ENCODE measurements at places on chromosomes 2 and 18.

GRCh38 chr2:237457388-237457941, 29.6 kb upstream of the MLPH start:
- no peak for DNase-seq

DNA sequence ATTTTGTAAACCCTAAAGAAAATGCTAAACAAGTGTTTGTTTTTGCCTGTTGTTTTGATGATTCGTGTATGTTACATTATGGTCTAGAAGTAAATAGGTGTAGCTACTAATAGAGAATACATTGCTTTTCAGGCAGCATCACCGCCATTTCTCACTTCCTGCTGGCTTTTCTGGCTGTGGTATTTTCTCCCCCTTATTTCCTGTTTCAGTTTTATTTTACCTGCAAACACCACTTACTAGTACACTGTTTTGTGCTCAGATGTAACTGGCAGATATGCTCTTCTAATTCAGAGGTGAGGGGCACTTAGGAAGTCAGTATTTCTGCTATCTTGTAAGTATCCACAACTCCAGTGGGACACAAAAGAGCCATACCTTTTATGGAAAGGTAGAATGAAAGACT, 38.1 kb upstream of the SLC3A1 start:
- DNase-seq: no peak

DNA sequence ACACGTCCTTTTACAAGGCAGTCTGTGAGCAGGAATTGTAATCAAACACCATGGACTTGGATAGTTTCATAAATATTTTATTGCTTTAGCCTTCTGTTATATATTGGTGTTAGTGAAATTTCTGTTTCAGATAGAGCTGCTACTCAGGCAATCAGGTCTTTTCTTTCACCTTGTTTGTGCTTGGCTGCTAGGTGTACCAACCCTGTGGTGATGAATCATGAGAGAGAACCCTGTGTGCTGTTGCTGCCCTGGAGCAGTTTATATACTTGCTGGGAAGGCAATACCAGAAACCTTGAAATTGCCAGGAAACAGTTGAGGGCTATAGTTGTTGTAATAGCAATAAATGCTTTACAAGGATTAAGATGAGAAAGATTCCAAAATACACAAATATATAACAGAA, 84.5 kb downstream of the FSHR start:
- no peak for DNase-seq

DNA sequence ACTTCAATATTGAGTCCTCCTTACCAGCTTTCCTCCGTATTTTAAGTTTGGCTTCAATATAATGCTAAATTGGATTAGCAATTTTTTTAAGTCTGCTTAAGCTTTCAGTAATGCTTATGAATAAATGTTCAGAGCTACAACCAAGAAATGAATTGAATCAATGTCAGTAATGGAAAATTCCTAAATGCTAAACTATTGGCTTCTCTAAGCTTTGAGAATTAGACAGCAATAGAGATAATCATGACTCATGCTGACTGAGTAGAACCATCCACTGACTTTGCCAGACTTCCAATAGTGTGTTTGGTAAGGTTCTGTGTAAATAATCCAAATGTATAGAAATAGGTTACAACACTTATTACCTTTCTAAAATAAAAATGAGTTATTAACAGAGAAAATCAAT, 8.9 kb upstream of the PDE1A start:
- no peak for DNase-seq

- no peak for DNase-seq
These were observed 61.4 kb downstream of the MYO5B start for GRCh38 chr18:50133526-50133925.

DNA sequence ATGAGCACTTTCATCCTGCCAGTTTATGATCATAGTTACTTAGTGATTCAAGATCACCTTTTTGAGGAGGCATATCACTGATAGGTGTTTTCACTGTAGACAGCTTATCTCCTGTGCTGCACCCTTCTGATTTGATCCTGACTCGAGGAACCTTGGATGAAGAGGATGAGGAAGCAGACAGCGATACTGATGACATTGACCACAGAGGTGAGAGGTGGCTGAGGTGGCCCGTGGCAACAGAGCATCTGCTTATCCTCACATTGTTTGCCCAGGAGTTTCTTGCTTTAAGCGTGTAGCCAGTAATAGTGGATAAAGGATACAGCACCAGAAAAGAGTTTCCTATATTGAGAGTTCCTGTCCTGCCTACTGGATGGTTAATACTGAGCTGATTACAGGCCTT, 15.7 kb downstream of the SUPT7L start:
- no peak for DNase-seq

DNA sequence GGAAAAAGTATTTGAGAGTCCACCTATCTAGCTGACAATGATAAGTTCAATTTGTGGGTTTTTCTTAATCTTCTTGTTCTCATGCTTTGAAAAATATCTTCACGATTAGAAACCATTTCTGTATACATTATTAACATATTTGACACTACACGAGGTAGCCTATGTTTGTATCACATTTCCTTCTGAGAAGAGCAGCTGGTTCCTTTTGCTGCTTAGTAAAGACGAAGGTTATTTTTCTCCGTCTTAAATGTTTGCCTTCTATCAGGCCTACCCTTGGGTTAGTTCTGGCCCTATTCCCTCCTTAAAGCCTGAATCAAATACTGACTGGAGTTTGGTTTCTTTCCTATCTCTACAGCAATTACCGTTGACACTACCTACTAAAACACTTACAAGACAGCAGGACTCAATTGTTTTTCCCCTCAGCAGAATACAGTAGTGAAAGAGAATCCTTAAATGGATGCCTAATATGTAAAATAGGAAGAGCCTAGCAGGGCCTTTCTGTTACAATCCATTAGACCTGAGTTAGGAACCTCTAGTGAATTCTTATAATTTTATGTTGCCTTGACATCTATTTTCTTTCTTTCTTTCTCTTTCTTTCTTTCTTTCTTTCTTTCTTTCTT, 790.4 kb downstream of the EPHA4 start:
- DNase-seq: no peak

DNA sequence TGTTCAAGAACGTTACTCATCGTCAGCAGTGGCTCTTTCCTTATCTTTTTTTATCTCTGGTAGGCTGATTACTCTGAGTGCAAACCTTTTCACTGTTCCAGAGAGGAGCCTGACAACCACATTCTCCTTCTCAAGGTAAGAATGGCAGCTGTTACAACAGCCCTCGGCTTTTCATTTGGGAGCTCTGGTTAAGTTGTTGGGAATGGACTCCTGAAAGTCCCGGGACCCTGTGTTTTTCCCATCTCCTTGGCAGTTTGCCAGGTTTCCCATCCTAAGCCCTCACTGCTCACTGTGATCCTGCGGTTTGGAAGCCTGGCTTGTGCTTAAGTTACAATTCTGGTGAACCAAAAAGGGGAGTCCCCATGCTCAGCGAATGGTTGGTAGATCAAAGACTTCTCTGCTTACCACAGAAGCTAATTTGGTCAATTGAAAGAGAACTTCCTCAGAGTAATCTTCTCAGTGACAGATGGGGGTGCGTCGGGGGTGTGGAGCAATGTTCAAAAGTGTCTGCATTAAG, 122.3 kb downstream of the LYPD6B start:
- no peak for DNase-seq

- no peak for DNase-seq
These were observed 106.8 kb downstream of the GRB14 start for GRCh38 chr2:164514491-164514890.

DNA sequence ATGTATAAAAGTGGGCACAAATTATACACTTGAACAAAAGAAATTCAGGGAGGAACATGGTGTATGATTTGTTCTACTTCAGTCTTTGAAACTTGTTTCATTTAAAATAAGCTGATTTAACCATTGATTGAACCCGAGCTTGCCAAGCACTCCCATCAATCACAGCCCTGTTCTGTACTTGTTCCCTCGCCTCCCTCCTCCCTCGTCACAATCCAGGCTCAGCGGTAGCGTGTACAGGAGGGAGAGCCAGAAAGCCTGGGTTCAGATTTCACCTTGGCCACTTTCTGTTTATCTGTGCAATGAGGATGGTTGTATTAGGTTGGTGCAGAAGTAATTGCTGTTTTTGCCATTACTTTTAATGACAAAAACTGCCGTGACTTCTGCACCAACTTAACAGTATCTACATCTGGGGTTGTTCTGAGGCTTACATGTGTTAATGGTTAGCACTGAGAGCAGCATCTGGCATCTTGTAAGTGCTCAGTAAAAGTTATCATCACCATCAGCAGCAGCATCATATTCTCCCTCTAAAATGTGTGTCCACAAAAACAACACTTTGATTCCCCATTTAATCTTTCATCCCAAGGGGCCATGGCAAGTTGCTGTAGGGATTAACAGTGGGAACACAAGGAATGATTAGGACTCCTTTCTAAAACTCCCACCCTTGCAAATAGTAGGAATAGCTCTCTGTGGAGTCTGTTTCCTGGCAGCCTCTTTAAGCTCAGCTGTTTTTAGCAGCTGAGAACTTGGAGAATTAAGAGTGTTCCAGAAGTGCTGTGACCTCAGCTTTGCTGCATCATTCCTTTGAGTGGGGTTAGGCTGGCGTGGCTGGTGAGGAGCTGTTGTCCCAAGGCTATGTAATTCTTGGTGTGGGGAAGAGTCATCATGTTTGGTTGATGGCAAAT, 4.7 kb downstream of the DPYSL5 start:
- DNase-seq: no peak

- no peak for DNase-seq
These were observed 768.2 kb downstream of the NRXN1 start for GRCh38 chr2:50263728-50264127.

- no peak for DNase-seq
These were observed 80.7 kb downstream of the ACSL3 start for GRCh38 chr2:222941510-222942032.

DNA sequence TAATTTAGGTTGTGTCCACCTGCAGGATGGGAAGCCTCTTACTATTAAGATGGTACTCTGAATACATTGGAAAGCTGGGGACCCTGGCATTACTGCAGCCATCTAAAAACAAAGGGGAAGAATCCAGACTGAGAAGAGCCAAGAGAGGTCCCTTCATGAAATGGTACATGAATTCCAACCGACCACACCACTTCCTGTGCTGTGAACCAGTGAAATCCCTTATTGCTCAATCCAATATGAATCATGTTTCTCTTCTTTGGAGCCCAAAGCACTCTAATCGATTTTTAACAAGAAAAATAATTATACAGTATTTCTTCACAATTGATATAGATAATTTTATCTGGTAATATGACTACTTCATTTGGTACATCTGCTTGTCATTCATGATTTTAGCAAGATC, 479.7 kb upstream of the RAB6C start:
- DNase-seq: no peak

DNA sequence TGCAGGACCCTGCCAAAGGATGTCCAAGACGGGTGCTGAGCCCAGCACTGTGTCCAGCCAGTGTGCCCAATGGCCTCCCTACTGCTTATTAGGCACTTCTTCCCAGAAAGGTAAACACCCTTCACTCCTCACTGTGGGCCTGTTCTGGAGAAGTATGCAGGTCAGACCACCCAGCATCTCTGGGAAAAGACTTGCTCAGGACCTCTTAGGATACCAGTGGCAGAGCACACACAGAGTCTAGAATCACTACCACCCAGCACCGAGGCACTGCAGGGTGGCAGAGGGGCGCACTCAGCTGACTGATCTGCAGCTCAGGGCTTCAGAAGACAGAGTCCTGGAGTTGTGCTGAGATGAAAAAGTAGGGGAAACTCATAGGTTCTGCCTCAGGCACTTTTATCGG, 25.8 kb downstream of the XDH start:
- DNase-seq: no peak

GRCh38 chr2:204333861-204334260, 211.4 kb upstream of the PARD3B start:
- no peak for DNase-seq

DNA sequence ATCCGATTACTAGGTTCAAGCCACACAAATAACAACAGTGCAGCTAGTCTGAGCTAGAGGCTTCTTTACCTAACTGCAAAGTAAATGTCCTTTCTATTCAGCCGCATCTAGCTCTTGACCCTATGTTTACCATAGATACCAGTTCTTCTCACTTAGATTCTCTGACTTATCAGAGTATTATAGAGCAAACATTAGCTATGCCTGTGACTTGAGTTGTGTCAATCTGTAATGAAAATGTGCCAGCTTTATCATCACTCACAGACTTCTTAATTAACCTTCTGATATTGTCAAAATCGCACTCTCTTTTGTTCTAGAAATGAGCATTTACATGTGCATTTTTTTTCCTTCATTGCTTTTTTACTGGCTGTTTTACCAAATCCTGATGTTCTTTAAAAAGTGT, 79.9 kb downstream of the BCL11A start:
- no peak for DNase-seq

DNA sequence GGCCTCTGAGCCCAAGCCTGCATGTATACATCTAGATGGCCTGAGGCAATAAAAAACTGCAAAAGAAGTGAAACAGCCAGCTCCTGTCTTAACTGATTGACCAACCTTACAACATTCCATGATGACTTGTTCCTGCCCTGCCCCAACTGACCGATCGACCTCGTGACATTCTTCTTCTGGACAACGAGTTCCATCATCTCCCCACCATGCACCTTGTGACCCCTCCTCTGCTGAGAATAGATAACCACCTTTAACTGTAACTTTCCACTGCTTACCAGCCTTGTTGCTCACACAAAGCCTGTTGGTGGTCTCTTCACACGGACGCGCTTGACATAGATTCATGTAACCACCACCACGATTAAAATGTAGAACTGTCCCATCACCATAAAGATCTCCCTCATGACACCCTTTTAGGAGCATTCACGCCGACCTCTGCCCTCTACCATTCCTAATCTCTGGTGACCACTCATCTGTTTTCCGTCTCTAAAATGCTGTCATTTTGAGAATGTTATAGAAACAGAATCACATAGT, 120.1 kb upstream of the REV1 start:
- DNase-seq: no peak

GRCh38 chr2:173963323-173963816, 1.8 kb downstream of the SP3 start:
- no peak for DNase-seq

DNA sequence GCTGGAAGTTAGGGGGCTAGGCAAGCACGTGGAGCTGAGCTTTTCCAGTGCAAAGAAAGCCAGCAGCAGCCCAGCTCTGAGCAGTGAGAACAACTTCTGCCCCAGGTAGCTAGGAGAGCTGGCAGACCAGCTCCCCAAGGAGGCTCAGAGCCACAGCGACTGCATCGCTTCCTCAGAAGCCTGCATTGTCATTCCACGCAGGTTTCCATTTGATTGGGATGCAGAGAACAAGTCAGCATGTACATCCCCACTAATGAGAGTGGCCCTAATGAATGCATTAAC, 45.1 kb downstream of the C1QL2 start:
- DNase-seq: no peak
